ENCODE measurements at places on chromosomes 7 and 10.

DNA sequence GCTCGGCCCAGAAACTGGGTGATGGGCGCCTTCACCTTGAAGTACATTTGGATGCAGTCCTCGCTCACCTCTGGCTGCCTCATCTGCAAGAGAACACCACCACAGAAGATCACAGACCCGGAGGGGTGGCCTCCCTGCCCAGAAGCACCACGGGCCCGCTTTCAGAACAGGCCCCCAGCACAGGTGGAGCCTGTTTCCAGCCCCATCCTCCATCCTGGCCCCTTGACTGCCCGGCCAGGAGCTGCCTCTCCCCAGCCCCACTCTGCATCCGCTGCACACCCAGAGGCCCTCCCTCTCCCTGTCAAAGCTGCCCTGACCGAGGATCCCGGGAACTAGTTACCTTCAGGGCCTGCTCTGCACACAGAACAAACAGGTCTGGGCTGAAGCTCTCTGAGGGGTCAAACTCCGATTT is 724 bp downstream of the CFAP46 start:
- no peak for DNase-seq

DNA sequence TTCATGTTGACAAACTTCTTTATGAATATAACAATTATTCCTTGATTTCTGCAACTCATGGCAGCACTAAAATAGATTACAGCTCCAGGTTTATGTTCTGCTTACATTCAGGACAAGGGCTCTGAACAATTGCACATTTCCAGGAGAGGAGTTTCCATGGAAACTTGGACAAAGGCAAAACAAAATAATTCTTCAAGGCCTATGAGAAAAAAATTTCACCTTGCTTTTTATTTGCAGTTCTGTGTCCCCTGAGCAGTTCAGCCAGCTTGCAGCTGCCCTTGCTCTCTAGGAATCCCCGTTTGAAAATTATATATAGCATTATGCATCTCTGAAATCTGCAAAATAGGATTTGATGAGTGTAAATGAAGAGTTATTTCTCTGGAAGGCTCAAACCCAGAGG is 71.7 kb downstream of the ARL4A start:
- DNase-seq = no peak

DNA sequence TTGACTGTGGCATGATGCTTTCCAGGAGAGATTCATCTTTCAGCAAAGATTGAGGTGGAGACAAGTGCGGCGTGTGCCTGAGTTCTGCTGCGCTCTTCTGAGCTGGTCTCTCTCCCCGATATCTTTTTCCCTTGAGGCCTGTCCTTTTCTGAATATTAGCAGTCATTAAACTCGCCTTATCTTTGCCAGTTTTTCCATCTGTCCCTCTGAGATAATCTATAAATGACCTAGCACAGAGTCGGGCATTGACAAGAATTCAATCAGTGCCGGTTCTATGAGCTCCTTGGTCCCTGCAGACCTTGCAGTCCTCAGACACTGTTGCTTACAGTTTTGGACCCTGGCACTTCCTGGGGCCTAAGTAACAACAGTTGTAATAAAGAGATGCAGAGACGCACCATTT is 89.7 kb upstream of the IKZF1 start:
- DNase-seq = no peak

GRCh38 chr7:35727571-35727970 is 32.6 kb upstream of the HERPUD2 start:
- DNase-seq = no peak

- no peak for DNase-seq
Measured at GRCh38 chr7:2928613-2929311, 84.7 kb upstream of the GNA12 start.

GRCh38 chr10:90858461-90858968 is 676 bp upstream of the HTR7 start:
- DNase-seq = no peak

- no peak for DNase-seq
Measured at GRCh38 chr10:42981358-42982236, 95.3 kb upstream of the RET start.

DNA sequence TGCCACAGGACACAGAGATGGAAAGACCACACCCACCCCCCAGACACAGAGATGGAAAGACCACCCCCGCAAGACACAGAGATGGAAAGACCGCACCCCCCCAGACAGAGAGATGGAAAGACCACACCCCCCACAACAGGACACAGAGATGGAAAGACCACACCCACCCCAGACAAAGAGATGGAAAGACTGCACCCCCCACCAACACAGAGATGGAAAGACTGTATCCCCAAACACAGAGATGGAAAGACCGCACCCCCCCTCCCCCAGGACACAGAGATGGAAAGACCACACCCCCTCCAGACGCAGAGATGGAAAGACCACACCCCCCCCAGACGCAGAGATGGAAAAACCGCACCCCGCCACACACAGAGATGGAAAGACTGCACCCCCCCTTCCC is 8.0 kb downstream of the ZNF511 start:
- no peak for DNase-seq

DNA sequence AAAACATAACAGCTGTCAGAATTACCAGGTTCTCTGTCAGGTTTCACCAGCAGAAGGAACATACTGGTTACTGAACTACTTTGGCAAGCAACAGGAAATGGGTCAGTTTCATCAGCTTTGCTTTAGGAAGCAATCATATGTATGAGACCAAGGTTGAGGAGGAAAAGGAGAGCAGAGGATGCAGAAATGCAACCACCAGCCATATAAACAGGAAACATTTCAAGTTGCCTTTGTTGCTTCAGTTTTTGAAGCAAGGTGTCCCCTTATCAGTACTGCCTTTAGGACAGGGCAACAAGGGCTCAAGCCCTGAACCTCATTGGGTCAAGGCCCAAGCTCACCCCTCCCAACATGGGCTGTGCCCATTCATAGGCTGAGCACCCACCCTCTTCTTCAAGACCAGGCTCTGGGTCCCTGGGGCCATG is 10.2 kb downstream of the HIPK2 start:
- DNase-seq = no peak

GRCh38 chr10:29948881-29949355 is 110.5 kb downstream of the JCAD start:
- peak; percentile 29 for DNase-seq

- DNase-seq = no peak
Measured at GRCh38 chr10:124000792-124001201, 92.6 kb downstream of the CHST15 start.

DNA sequence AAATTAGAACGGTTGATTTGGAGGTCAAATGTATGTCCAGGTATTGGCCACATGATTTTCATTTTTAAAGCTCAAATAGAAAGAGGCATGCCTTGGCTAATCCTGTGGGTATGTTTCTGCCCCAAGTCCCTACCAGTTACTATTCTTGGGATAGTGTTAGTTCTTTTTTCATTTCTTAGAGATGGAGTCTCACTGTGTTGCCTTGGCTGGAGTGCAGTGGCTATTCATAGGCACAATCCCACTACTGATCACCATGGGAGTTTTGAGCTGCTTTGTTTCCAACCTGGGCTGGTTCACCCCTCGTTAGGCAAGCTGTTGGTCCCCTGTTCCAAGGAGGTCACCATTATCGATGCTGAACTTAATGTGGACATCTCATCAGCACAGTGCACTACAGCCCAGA is 46.3 kb downstream of the NRP1 start:
- DNase-seq = no peak

- no peak for DNase-seq
Measured at GRCh38 chr7:43758822-43759683, 573 bp downstream of the BLVRA start.

DNA sequence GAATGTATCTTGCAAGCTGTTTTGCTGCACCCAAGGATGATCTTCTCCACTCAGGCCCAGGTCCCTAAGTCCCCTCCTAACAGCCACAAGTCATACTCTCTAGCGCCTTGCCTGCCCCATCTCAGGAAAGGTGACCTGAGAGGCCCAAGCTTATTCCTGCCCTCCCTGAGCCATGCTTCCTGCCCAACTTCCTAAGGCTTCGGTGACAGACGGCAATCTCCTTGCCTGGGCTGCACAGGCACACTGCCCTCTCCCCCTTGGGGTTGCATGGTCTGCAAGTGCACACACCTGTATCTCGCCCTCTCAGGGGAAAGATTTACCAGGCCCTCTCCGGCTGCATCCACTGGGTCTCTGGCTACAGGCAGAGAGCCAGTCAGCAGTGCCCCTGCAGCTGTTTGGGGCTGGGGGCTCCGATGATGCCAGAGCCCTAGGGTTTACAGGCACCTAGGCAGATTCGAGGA is 771 bp upstream of the ADIRF start:
- no peak for DNase-seq

DNA sequence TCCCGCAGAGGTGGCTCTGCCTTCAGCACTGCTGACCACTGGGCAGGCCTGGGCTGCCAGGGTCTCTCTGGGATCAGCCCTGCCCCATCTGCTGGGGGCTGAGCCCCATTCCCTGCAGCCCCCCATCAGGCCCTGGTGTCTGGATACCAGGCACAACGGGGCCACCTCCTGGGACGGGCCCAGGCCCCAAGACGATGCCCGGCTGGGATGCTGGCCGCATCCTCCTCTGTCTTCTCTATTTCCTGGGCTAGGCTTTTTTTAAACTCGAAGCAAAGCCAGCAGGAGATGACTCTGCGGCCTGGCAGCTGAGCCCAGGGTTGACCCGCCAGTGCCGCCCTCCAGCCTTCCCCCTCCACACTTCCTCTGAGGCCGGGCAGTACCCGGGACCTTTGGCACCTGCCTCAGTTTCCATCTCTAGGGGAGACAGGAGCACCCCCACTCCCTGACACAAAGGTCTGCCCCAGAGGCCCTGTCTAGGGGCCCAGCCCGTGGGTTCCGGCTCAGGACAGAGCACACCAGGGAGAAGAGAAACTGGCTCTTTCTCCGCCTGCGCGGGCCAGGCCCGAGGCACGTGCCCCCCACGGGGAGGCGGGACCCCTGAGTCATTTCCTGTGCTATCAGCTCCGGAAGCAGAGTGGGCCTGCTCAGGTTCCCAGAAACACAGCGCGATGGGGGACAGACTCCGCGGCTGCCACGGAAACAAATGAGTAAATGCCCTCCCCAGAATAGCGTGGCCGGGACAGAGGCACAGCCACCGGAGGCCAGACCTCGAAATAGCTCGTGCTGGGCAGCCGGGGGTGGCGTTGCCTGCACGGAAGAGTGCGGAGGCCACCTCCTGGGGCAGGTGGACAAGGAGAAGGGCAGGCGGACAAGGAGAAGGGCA is 84.6 kb upstream of the PDGFA start:
- DNase-seq = no peak

DNA sequence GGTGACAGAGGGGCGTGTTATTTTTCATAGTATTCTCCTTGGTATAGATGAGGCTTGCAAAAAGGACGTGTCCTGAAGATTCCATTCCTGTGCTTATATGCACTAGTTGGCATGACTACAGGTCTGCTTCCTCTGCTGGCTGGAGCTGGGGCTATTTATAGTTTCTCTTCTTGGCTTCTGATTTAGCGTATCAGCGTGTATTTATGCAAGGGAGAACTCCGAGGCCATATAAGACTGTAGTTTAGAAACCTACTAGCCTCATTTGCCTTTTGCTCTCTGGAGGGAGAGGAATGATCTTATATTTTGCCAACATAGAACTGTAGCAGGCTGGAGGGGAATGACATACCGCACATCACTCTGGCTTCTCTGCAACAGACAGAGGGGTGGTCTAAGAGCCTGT is 39.7 kb downstream of the CACNB2 start:
- no peak for DNase-seq

DNA sequence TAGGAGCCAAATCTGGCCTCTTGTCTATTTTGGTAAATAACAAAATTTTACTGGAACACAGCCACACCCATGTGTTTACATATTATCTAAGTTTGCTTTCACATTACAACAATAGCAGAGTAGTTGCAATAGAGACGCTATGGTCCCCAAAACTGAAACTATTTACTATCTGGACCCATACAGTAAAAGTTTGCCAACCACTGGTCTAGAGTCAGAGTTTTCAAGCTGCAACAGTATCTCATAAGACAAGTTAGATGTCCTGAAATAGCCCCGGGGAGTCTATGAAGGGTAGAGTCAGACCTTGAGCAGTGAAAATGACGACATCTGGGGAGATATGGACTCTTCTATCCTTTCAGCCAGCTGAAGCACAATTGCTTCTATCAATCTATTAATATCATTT is 74.2 kb downstream of the CTNNA3 start:
- no peak for DNase-seq

DNA sequence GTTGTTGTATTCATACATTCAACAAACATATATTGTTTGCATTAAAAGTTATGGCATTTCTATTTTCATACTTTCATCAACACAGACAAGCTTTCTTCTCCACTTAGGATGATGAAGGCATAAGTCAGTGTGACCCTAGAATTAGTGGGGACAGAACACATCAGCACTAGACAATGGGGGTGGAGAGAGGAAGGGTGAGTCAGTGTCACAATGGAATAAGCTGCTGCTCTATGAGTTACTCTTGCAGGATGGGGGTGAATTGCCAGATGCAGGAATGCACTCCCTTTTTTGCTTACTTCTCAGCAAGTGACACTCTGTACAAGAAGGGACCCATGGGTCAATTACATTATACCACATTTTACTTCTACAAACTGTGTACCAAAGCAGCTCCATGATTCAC is 74.0 kb downstream of the DGKI start:
- DNase-seq = peak; percentile 83

GRCh38 chr10:107865691-107866090 is 701.2 kb upstream of the SORCS1 start:
- DNase-seq = no peak

- DNase-seq = peak; percentile 50
Measured at GRCh38 chr7:66634816-66635215, 6.1 kb downstream of the KCTD7 start.

GRCh38 chr7:103972779-103973434 is 16.6 kb downstream of the RELN start:
- DNase-seq = no peak

GRCh38 chr10:43054593-43054992 is 22.3 kb upstream of the RET start:
- no peak for DNase-seq

GRCh38 chr7:101518336-101518735 is 110.8 kb downstream of the MYL10 start:
- no peak for DNase-seq

- DNase-seq = peak; percentile 61
Measured at GRCh38 chr7:155844019-155844453, 31.8 kb upstream of the SHH start.

- no peak for DNase-seq
Measured at GRCh38 chr7:121071662-121072061, 83.2 kb downstream of the CPED1 start.

GRCh38 chr10:22314852-22315251 is 1.3 kb upstream of the COMMD3 start:
- no peak for DNase-seq

DNA sequence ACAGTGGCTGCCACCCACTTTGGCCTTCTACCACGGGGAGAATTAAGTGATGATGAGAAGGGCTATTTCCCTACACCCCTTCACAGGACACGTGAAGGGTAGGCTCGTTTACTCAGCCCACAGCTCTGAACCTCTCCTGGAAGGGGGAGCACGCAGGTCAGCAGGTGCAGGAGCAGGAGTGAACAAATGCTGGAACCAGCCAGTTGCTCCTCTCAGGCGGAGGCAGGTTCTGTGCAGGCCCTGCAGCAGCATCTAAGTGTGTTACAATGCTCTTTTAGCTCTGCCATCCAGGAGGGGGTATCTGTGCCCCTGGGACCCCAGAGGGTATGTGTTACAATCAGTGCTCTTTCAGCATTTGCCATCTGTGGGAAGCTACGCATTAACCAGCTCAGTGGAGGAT is 61.2 kb downstream of the AHR start:
- DNase-seq = no peak

GRCh38 chr7:95905167-95905566 is 132.8 kb downstream of the DYNC1I1 start:
- DNase-seq = no peak

- peak; percentile 70 for DNase-seq
Measured at GRCh38 chr7:77393261-77393660, 22.9 kb downstream of the GSAP start.

- no peak for DNase-seq
Measured at GRCh38 chr7:9796241-9796640, 1177.4 kb upstream of the PHF14 start.

All from RCC 7860 (cell line).